ENCODE measurements at places on chromosomes 2 and 18. TPM values are rescaled to one million over a fixed set of nuclear protein-coding genes. Genes with fewer than 3 reads are reported as not detected.

- DNase-seq: no peak
Measured at GRCh38 chr18:47795434-47795814, 135.0 kb downstream of the SMAD2 start.

The ADAM23 gene
- total RNA-seq: 2.0 TPM

- no peak for DNase-seq
Measured at GRCh38 chr2:128439031-128439790, 120.5 kb upstream of the HS6ST1 start.

- DNase-seq: no peak
Measured at GRCh38 chr2:239372835-239373234, 28.0 kb downstream of the HDAC4 start.

- no peak for DNase-seq
Measured at GRCh38 chr2:218229851-218230250, 12.9 kb downstream of the ARPC2 start.
